Effector CD4-positive, alpha-beta T cell (primary cell): ENCODE measurements at places on chromosomes 2 and 18.

- DNase-seq = no peak
These were observed 104.2 kb upstream of the PID1 start for GRCh38 chr2:229375251-229375650.

- DNase-seq = no peak
These were observed 57.8 kb downstream of the AFTPH start for GRCh38 chr2:64581777-64582539.

DNA sequence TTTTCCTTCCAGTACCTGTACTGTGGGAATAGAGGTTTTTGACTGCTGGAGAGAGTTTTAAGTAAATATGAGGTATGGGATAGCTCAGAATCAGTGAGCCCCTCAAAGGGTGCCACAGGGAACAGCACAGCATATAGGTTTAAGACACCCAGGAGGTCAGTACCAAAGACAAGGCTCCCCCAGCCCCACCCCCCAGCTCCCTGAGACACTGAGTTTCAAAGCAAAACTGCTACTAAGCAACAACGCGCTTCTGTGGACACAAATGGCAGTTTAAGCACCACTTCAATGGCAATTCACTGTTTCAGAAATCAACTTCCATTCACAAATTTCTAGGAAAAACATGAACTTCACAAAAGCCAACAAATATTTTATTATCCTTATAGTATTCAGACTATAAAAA lies 15.2 kb downstream of the E2F6 start:
- DNase-seq = no peak

- DNase-seq = no peak
These were observed 286.2 kb upstream of the EPAS1 start for GRCh38 chr2:46010925-46011490.

DNA sequence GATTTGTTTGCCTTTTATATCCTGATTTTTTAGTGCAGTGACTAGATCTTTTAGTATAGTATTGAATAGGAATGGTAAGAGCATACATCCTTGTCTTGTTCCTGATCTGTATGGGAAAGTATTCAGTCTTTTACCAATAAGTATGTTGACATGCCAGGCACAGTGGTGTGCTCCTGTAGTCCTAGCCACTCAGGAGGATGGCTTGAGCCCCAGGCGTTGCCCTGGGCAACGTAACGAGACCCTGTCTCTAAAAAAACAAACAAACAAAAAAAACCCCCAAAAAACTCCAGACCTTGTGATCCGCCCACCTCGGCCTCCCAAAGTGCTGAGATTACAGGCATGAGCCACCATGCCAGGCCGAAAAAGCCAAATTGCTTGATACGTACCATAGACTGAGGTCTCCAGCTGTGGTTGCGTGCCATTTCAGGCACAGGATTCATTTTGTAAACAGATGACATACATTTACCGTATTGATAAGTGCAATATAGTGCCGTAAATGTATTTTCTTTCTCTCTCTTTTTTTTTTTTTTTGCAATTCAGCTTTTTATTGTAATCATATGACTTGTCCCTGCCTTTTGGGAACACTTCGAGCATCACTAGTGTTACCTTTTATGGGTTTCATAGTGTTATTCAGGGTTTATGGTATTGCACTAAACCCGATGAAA lies 18.5 kb downstream of the BIRC6 start:
- no peak for DNase-seq

DNA sequence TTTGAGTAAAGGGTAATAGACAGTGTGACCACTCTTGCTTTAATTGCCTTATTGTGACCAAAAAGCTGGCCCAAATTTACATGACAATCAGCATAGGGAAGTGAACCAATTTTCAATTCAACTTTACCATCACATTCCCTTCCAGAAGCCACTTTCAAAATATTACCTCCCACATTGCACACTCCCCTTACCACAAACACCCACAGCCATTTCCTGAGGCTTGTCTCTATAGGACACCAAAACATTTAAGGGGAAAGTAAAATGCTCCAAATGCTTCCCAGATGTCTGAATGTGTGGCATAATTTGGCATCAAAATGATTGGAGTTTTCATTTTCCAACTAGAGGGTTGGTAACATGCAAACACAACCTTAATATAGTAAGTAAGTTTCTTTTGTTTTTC lies 616.1 kb downstream of the SLC4A3 start:
- DNase-seq = no peak

DNA sequence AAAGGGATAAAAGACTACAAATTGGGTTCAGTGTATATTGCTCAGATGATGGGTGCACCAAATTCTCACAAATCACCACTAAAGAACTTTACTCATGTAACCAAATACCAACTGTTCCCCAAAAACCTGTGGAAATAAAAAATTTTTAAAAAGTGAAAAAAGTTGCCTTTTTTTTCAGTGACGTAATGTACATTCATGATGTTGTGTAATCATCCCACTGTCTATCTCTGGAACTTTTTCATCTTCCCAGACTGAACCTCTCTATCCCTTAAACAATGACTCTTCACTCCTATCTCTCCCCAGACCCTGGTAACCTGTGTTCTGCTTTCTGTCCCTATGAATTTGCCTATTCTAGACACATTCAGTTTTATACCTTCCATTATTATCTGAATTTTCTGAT lies 19.0 kb upstream of the GALR1 start:
- no peak for DNase-seq
